ENCODE measurements at places on chromosomes 5 and 9. TPM values are rescaled to one million over a fixed set of nuclear protein-coding genes. Genes with fewer than 3 reads are reported as not detected.

DNA sequence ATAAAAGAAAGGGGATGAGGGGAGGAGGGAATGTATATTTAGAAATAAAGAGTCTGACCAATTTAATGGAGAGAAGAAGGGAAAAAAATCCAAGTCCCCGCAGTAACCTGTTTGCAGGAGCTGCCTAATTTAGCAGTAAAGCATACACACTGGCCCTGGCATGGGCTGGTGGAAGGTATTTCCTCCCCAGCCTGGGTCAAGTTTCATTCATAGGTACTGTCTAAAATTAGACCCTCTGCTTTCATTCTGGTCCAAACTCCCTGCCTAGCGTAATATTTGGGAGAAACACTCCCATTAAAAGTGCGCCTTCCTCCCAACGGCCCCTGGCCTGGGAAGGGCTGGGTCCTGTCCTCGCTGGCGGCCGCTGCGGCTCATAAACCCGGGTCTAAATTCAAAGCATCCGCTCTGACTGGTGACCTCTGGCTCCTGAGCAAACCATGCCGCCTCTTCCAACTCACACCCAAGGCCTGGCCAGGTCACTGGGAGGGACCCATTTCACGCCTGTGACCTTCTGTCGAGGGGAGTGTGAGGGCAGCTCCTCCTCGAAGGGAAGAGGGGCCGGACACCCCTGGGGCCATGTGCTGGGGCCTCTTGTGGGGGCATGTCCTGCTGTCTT, 123.2 kb downstream of the FGF18 start:
- peaks cover 74% of the 10 kb centered on the region for H3K27me3 ChIP-seq
- no peaks in the 10 kb centered on the region for H3K4me1 ChIP-seq
- H3K4me3 ChIP-seq = no peak overlapping the region
- H3K27ac ChIP-seq = no peak overlapping the region
- DNase-seq = no peak

- DNase-seq = no peak
- H3K36me3 ChIP-seq = peaks cover 4% of the 10 kb centered on the region
- no peak overlapping the region for H3K4me3 ChIP-seq
- no peaks in the 10 kb centered on the region for H3K27me3 ChIP-seq
- H3K4me1 ChIP-seq = peaks cover 10% of the 10 kb centered on the region
- H3K27ac ChIP-seq = no peak overlapping the region
These were observed 15.3 kb downstream of the XRCC4 start for GRCh38 chr5:83092619-83093018.

- H3K27ac ChIP-seq = no peak overlapping the region
- H3K36me3 ChIP-seq = no peaks in the 10 kb centered on the region
- H3K4me3 ChIP-seq = no peak overlapping the region
- H3K27me3 ChIP-seq = peaks cover 5% of the 10 kb centered on the region
- H3K4me1 ChIP-seq = peaks cover 4% of the 10 kb centered on the region
These were observed 118.1 kb downstream of the NUDT12 start for GRCh38 chr5:103444333-103445038.

Gene CTXN3
- not detected for total RNA-seq

Gene AOPEP
- 12.4 TPM for total RNA-seq

Gene CNTNAP3
- total RNA-seq = not detected
